ENCODE measurements at places on chromosomes 13 and 19.

GRCh38 chr13:113209336-113209758 is at the start of gene CUL4A:
Gene CUL4A (plus strand): TSS chr13:113209613. CDS start chr13:113209628, 15 bp downstream.
- DNase-seq, result peak; percentile 63

DNA sequence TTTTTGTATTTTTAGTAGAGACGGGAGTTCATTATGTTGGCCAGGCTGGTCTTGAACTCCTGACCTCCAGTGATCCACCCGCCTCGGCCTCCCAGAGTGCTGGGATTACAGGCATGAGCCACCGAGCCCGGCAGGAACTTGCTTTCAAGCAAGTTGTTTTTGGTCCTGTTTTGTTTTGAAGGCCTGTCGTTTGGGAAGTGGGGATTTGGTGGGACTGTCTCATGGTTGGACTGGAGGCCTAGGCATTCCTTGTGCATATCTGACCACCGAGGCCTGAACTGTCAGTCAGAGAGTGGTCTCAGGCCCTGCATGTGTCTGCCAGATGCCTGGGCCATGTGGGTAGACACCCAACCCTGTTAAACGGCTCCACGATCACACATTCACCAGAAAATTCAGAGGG is 26.3 kb downstream of the UBXN6 start:
- DNase-seq, result no peak

- DNase-seq, result no peak
Observed at GRCh38 chr13:34076943-34077703, 259.2 kb downstream of the RFC3 start.

DNA sequence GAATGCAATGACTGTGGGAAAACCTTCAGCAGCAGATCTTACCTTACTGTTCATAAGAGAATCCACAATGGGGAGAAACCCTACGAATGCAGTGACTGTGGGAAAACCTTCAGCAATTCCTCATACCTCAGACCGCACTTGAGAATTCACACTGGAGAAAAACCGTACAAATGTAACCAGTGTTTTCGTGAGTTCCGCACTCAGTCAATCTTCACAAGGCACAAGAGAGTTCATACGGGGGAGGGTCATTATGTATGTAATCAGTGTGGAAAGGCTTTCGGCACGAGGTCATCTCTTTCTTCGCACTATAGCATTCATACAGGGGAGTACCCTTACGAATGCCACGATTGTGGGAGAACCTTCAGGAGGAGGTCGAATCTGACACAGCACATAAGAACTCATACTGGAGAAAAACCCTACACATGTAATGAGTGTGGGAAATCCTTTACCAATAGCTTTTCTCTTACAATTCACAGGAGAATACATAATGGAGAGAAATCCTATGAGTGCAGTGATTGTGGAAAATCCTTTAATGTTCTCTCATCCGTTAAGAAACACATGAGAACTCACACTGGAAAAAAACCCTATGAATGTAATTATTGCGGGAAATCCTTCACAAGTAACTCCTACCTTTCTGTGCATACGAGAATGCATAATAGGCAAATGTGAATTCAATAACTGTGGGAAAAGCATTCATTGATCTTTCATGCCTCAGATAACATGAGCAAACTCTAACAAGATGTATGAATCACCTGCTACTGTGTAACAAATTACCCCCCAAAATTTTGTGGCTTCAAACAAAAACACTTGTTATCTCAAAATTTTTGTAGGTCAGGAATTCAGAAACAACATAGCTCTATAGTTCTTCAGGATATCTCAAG is 13.8 kb downstream of the ZNF557 start:
- DNase-seq, result no peak

- DNase-seq, result no peak
Observed at GRCh38 chr13:112448621-112449544, 72.7 kb downstream of the SPACA7 start.

- no peak for DNase-seq
Observed at GRCh38 chr13:80571346-80572307, 230.7 kb upstream of the SPRY2 start.

DNA sequence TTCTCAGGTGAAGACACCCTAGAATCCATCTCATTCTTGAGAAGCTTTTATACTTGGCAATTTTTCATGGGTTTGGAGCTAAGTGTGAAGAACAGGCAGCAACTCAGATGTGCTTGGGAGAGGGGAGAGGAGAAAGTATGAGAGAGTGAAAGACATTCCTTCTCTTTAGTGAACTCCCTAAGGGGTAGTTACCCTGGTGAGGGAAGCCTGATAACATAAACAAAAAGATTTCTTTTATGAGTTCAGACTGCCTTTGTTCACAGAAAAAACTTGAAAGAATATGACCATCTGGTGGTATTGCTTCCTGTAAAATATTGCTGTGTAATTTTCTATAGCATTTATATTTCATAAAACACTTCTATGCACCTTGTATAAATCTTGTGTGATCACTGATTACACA is at the start of gene STOML3:
TSS of gene STOML3 (minus strand) at position 139 of the 400 bp plus-strand sequence. CDS start at position 29, 110 bp downstream.
- no peak for DNase-seq

GRCh38 chr13:21232599-21232998 is 56.1 kb downstream of the MRPL57 start:
- DNase-seq, result no peak

GRCh38 chr13:81283062-81283461 is 942.1 kb upstream of the SPRY2 start:
- DNase-seq, result no peak

DNA sequence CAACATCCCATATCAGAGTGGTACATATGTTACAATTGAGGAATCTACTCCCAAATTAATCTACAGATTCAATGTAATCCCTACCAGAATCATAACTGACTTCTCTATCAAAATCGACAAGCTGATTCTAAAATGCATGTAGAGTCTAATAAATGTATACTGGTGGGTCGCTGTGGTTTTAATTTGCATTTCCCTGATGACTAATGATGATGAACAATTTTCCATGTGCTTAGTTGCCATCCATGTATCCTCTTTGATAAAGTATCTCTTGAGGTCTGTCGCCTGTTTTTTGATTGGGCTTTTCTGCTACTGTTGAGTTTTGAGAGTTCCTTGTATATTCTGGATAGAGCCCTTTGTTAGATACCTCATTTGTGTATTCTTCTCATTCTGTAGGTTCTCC is 43.8 kb downstream of the KLF12 start:
- DNase-seq, result peak; percentile 24

GRCh38 chr13:48874165-48874564 is 101.5 kb upstream of the FNDC3A start:
- no peak for DNase-seq

DNA sequence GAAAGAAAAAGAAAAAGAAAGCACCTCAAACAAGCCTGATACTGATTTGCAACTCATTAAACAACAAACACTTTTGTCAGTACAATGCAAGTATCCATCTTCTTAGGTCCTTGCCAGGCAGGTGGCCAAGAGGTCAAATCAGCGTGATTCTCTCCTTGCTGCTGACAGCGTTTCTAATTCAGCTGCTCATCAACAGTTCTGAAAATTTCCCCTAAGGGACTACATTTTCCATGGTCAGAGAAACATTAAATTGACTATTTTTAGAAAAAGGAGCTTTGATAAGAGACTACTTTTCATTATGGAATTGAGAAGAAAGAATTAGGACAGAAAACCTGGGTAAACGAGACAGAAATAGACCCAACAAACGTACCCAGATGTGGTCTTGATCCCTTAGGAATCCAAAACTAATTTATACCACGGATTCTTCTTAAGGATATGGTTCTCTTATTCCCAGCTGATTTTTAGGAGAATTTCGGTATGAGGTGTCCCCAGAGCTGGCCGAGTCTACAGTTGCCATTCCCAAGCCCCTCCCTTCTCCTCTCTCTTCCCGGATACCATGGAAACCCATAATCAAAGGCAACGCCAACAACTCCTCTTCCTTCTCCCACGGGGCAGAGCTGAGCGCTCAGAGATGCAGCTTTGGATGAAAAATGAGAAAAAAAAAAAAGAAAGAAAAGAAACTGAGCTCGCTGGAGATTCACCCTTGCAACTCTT is 29.5 kb upstream of the CEBPG start:
- DNase-seq, result no peak

GRCh38 chr13:43848001-43848649 is 31.4 kb downstream of the CCDC122 start:
- no peak for DNase-seq

DNA sequence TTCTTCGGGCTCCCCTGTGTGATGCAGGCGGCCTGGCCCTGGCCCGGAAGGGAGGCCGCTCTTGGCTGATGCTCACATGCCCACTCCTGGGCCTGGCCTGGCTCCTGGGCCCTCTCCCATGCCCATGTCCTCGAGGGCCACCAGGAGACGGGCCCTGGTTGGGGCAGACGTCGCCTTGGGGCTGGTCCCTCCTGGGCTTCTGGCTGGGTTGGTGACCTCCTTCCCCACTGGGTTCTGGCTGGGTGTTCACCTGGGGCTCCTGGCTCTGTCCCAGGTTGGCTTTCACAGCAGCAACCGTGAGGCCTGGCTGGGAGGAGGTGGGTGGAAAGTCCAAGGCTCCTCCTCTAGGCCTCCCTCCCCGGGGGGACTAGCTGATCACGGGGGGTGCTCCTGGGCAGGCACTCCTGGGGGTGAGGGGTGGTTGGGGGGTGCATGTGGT is 15.5 kb upstream of the SLC7A10 start:
- no peak for DNase-seq

GRCh38 chr19:18762125-18763023 is 28.7 kb downstream of the COMP start:
- DNase-seq, result no peak

- DNase-seq, result no peak
Observed at GRCh38 chr13:113744197-113745000, 14.6 kb upstream of the TMEM255B start.

DNA sequence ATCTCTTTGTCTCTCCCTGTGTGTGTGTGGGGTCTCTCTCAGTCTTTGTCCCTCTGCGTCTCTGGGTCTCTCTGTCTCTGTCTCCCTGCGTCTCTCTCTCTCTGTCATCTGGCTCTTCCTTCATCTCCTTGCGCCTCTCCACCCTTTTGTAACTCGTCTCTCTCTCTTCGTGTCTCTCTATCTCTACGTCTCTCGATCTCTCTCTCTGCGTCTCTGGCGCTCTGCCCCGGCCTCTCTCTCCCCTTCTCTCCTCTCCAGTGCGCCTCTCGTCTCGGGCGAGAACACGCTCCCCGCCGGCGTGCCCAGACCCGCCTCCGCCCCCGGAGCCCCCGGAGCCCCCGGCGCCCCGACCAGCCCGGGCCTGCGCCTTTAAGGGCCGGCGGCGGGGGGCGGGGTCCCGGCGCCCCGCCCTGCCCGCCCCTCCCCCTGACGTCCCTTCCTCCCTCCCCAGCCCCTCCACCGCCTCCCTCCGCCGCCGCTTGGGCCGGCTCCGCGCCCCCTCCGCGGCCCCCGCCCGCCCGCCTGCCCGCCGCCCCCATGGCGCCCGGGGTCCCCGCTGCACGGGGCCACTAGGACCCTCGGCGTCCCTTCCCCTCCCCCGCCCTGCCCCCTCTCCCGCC is at the start of gene MARK4:
TSS of gene MARK4 (plus strand) at position 440 of the 620 bp plus-strand sequence. CDS start 318 bp downstream, outside the sequence.
- DNase-seq, result peak; percentile 46
